NCI-H69 (cell line): ENCODE measurements at places on chromosomes 1 and 21.

- DNase-seq, result no peak
Observed at GRCh38 chr21:44065428-44065827, 41.8 kb upstream of the PWP2 start.

DNA sequence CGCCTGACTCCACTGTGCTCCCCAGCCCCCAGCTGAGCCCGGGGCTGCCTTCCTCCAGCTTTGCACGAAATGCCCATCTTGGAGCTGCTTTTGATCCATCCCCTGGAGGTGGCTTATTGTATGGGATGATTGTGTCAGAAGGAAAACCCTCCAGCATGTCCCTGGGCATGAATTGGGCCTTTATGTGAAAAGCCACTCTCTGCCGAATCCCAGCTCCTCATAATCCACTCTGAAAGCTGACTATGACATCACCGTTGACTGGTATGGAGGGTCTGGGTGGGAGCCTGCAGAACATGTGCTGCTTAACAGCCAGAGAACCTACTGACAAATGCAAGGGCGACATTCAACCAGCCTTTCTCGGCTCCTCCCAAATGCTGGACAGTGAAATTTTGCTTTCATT is 74.6 kb downstream of the NENF start:
- no peak for DNase-seq

- no peak for DNase-seq
Observed at GRCh38 chr1:111281411-111281810, 9.2 kb upstream of the CHIA start.

DNA sequence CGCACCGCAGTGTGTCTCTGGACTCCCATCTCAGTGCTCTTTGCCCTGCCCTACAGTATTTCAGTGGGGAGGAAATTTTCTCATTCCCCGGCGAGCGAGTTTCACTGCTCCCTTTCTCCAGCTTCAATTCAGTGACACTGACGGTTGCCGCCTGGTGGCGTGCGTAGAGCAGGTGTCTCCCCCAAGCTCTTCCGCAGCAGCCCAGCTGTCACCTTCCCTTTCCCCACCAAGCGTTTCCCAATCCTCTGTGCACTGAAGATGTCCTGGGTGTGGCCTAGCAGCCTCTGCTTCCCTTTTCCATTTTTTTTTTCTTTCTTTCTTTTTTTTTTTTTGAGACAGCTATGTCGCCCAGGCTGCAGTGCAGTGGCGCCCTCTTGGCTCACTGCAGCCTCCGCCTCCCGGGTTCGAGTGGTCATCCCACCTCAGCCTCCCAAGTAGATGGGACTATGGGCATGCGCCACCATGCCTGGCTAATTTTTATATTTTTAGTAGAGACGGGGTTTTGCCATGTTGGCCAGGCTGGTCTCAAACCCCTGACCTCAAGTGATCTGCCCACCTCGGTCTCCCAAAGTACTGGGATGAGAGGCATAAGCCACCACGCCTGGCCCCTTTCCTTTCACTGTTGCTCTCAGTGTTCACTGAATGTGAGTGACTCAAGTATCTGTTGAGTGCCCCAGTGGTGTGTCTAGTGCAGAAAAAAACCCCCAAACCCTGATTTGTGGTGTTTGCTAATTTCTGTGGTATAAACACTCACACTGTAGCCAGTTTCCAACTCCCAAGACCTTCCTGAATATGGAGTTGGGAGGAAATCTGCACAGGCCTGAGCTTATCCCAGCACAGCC is 30.1 kb downstream of the TNFRSF1B start:
- peak; percentile 50 for DNase-seq

GRCh38 chr1:32636914-32637645 is 13.3 kb downstream of the ZBTB8OS start:
- DNase-seq, result no peak

GRCh38 chr21:25986928-25987327 is 183.6 kb downstream of the APP start:
- DNase-seq, result no peak

GRCh38 chr1:94678202-94678848 is 136.8 kb upstream of the F3 start:
- DNase-seq, result no peak

DNA sequence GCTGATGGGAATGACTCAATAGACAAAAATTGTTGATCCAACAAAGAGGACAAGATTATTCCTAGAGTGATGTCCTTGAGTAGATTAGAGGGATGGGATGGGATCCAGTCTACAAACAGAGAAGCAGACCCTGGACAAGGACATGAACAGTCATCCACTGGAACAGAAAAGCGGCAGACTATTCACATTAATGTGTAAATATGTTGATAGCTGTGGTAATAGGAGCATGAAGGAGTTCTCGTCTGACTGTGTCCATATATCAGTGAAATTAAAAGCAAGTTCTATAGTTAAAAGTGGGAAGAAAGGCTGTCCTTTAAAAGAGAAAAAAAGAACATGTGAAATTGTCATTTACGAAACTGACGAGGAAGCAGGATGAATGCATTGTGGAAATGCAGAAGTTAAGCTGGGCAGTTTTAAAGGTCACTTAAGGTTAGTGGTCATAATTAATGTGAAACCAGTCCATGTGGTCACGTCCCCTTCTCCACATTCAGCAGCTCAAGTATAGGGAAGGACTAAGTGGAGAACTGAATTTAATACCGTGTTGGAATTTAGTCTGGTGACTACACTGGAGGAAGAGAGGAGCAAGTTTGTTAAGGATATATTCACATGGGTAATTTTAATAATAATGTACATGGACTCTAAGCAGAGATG is 62.1 kb downstream of the PIK3R3 start:
- DNase-seq, result no peak

DNA sequence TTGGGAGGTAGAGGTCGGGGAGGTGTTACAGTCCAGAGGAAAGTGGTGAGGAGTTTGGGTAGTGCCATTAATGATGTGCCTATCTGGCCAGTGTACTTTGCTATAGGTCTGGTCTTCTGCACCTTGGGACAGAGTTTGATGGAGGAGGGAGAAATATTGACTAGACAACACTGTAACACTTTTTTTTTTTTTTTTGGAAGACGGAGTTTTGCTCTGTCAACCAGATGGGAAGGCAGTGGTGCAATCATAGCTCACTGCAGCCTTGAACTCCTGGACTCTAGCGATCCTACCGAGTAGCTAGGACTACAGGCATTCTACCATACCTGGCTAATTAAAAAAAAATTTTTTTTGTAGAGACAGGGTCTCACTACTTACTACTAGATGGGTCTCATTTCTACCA is 1.9 kb downstream of the SCP2 start:
- no peak for DNase-seq

DNA sequence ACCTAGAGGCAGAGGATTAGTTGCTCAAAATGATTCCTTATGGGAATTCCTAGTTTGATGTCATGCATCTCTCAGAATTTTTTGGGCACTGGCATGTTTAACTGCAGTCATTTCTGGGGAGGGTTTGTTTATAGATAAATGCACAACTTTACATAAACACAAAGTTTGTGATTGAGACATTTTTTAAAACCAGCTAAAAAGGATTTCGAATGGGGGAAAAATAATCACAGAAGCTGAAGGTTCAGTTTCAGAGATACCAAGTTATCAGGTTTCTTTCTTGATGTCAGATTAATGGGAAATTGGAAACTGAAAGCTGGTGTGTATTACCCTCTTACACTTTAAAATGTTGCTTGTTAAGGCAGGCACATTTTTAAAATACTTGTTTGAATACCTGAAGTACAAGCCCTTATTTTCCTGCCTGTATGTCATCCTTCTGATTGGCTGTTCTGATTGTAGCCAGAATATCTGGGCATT is 72.1 kb downstream of the DISP1 start:
- DNase-seq, result no peak

GRCh38 chr1:209672705-209673630 is 2.2 kb upstream of the G0S2 start:
- DNase-seq, result no peak

DNA sequence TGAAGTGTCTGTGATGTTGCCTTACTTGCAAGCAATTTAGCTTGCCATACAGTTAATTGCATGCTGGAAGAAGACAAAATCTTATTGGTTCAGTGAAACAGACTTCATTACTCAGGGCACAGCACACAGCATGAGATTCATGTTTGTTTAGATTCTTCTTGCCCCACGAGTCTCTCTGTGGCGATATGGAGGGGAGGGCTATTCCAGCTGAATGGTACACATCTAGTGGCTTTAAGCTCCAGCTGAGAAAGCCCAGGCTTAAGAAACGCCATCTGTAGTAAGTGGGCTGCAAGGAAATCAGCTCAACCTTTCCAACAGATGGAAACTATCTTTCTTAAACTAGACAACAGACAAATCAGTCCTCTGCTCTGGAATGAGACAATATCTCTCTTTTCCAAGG is 1022.0 kb downstream of the NCAM2 start:
- DNase-seq, result peak; percentile 46

DNA sequence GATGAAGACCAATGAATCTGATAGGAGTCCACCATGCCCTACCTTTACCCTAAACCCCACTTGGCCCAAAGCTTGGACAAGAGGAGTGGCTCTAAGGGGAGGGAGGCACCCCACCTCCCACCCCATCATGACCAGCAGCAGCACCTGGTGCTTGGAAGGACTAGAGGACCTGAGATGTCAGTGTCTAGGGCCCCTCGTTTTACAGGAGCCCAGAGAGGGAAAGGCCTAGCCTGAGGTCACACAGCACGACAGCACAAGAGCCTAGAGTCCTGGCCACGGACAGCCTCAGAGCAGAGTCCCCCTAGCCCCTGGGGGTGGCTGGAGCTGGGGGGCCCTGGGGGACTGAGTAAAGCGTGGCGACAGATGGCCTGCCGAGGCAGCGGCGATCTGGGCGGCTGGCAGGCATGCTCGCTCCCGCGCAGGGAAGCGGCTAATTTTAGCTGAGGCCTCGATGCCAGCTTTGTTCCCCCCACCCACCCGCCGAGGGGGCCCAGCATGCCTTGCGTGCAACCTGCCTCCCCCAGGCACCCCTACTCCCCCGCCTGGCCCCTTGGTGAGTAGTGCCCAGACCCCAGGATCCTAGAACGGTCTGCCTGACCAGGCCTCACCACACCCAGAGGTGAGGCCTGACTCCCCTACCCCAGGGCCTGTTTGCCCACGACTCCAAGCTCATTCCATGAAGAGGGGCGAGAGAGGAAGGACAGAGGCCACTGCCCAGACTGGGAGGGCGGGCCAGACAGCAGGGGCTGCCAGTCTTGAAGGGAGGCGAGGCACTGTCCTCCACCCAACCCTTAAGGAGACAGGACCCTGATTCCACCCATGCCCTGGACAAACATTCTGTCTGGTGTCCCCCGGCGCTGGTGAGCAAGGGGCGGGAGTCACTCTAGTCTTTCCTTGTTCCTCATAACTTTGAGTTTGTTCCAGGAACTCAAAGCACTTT is 39.0 kb downstream of the AHDC1 start:
- DNase-seq, result no peak

GRCh38 chr1:55214934-55215193 is 300 bp downstream of the USP24 start:
- peak; percentile 57 for DNase-seq

- DNase-seq, result no peak
Observed at GRCh38 chr21:45993210-45994085, 11.9 kb downstream of the COL6A1 start.

- DNase-seq, result no peak
Observed at GRCh38 chr1:203668401-203668800, 41.8 kb downstream of the ATP2B4 start.

GRCh38 chr1:203186446-203187303 is at the start of gene CHI3L1:
Gene CHI3L1, minus strand, starts transcription at chr1:203186704. Its CDS starts 81 bp downstream, at chr1:203186623.
- DNase-seq, result no peak

- DNase-seq, result no peak
Observed at GRCh38 chr1:2115008-2115641, 64.9 kb downstream of the PRKCZ start.

GRCh38 chr1:163191301-163191700 is 11.4 kb downstream of the RGS5 start:
- DNase-seq, result no peak

DNA sequence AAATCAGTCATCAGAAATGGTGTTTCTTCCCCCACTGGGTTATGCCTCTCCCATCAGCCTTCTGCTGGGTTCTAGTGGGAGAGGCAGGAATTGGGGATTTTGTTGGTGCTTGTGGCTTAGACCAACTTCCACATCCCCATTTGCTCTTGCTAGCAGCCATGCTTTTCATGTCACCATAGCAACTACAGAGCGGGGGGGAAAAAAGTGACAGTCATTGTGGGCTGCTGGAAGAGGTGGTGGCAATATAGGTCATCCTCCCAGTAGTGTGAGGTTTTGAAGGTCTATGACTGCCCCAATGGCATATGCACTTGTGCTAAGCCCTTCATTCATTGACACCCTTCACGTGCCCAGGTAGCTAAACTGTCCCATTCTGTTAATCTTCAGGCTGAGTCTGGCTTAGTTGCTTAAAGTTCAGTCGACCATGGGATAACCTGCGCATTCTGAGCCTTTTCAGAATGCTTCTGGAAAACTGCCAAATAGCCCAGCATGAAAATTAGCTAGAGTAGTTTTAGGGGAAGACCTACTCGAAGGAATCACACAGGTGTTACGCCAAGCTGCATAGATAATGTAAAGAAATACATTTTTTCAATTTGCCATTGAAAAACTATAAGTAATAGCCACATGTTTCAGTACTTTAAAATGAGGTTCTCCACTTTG is 53.7 kb upstream of the ZNF326 start:
- peak; percentile 19 for DNase-seq

DNA sequence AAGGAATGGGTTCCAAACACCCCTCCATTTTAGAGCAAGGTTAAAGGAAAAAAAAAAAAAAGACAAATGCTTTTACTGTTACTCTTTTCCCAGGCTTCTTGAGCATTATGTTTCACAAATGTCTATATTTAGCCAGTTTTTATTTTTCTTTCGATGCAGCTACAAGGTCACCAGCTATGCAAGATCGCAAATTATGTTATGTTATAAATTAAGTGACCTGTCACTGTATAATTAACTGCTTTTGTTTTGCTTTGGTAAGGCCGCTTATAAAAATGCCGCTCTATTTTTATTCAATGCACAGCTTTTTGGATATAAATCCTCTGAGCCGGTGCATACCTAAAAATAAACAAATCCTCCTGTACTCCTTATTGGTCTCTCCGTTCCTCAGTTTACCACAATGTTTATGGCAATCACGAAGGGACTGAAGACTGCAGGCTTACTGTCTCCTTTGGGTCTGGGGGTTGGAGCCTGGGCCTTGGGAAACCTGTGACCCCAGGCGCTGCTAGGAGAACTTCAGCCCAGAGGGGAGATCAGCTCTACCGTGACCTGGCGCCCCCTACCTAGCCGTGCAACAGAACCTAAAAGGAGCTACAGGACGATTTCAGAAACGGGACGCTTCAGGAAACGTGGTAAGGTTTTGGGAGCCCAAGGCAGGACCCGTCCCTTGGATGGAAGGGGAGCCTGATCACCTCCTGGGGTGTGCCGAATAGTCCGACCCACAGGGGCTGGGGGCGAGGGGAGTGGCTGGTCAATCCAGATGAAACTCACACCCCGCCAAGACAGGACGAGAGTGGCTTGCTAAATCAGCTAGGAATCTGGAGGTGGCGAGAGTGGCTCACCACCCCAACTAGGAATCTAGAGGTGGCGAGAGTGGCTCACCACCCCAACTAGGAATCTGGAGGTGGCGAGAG is 101.2 kb upstream of the CD55 start:
- no peak for DNase-seq
